ENCODE measurements at places on chromosomes 2 and 18.

DNA sequence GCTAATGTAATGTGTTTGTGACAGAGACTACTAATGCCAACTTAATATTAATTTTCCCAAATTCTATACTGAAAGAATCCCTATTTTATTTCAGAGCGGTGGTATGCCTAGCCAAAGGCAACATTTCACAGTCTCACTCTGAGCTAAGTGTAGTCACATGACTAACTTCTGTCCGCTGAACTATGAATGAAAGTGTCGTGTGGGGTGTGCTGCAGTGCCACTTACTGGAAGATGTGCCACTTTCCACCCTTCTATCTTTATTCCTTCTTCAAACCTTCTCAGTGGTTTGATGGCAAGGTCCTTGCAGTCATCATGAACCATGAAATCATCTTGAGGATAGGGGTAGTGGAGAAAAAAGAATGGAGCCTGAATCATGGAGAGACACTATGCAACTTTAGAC, 47.3 kb upstream of the C1D start:
- no peak for DNase-seq

GRCh38 chr2:17470855-17471641, 47.2 kb downstream of the RAD51AP2 start:
- DNase-seq, result no peak

GRCh38 chr2:121321476-121321875, 36.5 kb upstream of the TFCP2L1 start:
- DNase-seq, result no peak

DNA sequence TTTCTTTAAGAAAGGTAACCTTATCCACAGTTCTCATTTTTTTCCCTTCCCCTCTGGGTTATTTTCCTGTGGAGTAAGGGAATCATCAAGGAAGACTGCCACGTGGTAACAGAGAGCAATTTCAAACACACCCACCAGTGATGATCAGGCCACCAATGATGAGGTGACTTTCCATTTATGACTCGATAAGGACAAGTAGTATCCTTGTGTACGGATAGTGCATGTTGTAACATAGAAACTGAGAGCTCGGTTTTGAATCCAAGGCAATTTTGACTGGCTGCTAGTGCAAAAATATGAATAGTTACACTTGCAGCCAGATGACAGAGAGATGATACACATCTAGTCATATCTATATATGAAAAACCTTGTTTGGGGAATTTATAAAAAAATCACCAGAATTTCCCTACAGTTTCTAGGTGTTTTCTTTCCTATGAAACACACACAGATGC, 143.6 kb upstream of the TCF4 start:
- no peak for DNase-seq

- DNase-seq, result no peak
Observed at GRCh38 chr2:136251197-136251884, 133.4 kb upstream of the CXCR4 start.

DNA sequence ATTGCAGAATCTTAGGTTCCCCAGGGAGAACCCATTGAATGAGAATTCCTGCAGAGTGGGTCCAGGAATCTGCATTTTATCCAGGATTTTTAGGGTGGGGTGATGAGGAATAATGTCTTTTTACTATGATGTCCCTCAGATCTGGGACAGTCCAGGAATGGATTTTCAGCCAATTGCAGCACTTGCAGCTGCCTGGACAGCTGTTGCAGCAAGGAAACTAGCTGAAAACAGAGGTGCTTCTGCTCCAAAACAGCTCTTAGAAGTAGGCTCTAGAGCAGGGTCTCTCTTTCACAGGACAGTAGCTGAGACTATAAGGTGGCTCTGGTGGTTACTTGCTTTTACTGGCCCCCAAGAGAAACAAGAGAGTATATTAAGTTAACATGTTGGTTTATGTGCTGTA, 9.1 kb downstream of the GLI2 start:
- DNase-seq, result no peak

DNA sequence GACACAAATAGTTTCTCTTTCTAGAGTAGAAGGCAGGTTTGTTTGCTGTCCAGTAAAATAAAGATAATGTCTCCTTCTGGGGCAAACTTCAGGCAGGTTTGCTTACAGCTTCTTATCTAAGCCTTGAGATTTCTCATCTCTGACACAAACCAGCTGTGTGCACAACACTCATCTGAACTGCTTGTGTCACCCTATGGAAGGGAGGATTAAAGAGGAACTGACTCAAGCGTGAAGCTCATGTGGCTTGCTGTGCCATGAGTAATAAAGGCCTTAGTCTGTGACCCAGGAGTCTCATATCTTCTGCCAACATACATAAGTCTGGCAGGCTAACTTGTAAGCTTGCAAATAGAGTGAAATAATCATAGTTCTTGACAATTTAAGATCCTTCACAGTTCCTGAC, 24.2 kb upstream of the CPO start:
- no peak for DNase-seq

- DNase-seq, result no peak
Observed at GRCh38 chr2:69061525-69061924, 48.5 kb downstream of the ANTXR1 start.

Measured in midbrain (tissue), 1 donor.